ENCODE measurements at places on chromosomes 16 and 17.

- no peak for DNase-seq
Measured at GRCh38 chr17:50918071-50918932, 52.1 kb upstream of the TOB1 start.

DNA sequence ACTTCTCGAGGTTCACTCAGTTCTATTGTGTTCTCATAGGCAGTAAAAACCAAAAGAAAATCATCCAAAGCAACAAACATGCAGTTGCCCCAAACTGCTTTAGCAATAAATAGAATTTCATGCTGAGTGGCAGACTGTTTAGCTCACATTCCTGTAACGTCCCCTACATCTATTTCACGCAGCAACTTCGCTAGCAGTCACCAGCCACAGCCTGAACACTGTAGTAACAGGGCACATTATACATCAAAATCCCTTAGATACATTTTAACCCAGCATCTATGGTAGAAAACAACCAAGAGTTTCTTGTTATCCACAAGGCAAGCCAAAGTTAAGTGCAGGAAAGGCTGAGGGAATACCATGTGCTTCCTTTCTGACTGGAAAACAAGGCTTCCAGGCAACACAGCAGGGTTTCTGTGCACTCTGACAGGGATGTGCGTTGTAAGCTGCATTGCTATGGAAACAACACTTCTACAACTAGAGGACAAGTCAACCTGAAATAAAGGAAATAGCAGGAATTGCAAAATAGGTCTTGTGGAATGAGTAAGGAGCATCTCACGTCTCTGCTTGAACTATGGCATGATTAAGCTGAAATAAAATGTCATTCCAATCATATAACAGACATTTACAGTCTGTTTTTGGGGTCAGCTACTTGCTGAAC lies 55.4 kb downstream of the CFDP1 start:
- DNase-seq, result no peak

- DNase-seq, result no peak
Measured at GRCh38 chr16:50120711-50121110, 32.4 kb upstream of the TENT4B start.

DNA sequence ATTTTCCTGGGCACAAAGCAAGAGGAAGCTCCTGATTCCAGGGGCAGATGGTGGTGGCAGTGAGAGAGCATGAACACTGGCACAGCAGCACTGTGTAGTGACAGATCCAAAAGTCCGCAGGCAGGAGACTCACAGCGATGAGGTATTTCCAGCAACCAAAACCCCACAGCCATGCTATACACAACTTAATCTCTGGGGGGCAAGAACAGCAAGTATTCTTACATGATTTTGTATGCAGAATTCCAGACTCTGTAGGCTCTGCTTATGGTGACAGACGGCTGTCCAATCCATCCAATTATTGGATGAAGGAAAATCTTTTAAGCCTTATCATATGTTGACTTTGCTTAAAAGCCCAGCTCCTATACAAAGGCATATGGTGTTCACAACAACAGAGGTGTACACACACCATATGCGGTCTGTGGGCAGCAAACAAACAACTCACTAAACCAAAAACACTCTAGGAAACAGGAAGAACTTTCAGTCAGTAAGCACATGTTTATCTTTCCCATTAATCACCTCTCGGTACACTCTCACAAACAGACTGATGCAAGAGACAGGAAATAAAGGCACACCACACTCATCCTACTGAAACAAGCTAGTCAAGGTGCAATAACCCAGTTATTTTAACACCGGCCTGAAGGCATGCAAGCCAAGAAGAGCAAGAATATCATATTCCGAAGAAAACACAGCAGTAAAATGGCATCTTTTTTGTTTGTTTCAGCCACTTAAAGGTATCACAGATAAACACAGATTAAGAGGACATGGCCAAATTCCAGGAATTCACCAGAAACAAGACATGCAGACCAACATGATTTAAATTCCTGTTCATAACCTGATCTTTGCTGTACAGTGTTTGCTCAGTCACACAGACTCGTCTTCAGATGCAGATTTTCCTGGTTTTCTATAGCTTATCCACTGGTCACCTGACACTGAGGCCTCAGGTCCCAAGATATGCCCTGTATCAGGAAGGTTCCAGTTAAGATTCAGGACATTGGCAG lies 47.8 kb downstream of the ERN1 start:
- no peak for DNase-seq

GRCh38 chr17:74737299-74738050 lies 419 bp downstream of the RAB37 start:
- DNase-seq, result no peak

DNA sequence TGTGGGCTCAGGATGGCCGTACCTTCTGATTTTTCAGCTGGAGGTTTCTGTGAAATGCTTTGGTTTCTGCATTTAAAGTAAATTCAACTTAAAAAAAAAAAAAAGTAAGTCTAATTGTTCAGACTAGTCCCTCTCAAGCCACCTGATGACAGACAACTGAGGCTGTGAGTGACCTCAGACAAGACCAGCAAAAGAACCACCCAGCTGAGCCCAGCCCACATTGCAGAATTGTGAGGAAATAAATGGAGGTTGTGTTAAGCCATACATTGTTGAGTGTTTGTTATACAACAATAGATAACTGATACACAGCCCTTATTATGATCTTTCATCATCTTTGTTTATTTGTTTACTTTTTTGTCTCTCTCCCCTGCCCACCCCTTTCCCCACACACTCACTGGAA lies 44.7 kb upstream of the CMIP start:
- DNase-seq, result no peak

GRCh38 chr17:13204607-13205237 lies 186.9 kb upstream of the ELAC2 start:
- no peak for DNase-seq

DNA sequence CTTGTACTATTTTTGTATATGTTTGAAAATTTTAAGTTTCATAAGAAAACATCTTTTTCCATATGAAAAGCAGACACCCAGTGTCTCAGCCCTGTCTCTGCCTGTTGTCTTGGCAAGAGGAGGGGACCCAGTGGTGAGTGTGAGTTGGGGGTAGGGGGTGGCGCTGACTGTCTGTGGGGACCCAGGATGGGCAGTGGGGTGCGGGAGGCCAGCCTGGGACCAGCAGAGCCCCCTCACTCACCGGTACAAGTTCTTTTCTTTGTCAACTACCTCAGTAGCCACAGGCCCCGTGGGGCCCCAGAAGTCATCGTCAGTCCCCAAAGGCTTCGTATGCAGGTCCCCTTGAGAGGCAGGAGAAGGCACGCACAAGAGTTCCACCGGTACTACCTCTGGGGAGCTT lies 46.2 kb downstream of the MIS12 start:
- DNase-seq, result no peak

- DNase-seq, result no peak
Measured at GRCh38 chr17:76281573-76282371, 16.6 kb downstream of the UBALD2 start.

DNA sequence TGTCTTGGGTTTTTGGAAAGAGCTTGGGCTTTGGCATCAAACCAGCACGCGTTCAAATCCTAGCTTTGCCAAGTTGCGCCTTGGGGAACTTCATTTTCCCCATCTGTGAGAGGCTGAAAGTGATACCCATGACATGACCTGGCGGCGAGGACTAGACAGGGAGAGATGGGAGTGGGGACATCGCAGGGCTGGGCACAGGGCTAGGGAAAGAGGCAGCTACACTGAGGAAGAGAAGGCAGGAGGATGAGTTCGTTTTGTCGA lies 202.9 kb downstream of the IRF8 start:
- DNase-seq, result no peak

DNA sequence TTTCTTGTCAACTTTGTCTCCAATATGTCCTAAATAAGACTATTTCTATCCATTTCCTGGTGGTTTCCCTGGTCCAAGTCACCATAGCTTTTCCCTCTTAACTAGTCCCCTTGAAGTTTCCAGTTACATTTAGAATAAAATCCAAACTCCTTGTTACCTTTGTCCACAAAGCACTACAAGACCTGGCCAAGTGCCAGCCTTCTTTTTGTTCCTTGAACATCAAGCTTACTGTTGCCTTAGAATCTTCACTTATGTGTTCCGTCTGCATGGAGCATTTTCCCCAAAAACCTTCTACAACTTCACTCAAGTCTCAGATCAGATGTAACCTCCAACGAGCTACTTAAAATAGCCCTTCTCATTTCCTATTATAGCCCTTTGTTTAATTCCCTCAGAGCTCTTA lies 101.4 kb downstream of the ITFG1 start:
- DNase-seq, result no peak

- no peak for DNase-seq
Measured at GRCh38 chr17:5184288-5184687, 7.4 kb downstream of the ZNF594 start.

DNA sequence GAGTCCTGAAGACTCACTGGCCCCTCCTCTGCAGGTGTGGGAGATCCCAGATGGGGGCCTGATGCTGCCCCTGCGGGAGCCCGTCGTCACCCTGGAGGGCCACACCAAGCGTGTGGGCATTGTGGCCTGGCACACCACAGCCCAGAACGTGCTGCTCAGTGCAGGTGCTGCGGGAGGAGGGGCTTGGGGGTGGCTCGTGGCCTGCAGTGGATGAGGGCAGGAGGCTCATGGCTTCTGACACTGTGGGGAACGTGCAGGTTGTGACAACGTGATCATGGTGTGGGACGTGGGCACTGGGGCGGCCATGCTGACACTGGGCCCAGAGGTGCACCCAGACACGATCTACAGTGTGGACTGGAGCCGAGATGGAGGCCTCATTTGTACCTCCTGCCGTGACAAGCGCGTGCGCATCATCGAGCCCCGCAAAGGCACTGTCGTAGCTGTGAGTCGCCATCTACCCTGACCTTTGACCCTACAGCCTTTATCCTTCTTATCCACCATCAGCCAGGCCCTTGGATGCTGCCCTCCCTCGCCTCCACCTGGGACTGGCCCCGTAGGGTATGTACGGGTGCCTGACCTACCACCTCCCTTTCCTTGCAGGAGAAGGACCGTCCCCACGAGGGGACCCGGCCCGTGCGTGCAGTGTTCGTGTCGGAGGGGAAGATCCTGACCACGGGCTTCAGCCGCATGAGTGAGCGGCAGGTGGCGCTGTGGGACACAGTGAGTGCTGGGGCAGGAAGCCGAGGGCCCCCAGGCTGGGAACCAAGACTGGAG lies 3.6 kb downstream of the CORO1A start:
- peak; percentile 74 for DNase-seq

DNA sequence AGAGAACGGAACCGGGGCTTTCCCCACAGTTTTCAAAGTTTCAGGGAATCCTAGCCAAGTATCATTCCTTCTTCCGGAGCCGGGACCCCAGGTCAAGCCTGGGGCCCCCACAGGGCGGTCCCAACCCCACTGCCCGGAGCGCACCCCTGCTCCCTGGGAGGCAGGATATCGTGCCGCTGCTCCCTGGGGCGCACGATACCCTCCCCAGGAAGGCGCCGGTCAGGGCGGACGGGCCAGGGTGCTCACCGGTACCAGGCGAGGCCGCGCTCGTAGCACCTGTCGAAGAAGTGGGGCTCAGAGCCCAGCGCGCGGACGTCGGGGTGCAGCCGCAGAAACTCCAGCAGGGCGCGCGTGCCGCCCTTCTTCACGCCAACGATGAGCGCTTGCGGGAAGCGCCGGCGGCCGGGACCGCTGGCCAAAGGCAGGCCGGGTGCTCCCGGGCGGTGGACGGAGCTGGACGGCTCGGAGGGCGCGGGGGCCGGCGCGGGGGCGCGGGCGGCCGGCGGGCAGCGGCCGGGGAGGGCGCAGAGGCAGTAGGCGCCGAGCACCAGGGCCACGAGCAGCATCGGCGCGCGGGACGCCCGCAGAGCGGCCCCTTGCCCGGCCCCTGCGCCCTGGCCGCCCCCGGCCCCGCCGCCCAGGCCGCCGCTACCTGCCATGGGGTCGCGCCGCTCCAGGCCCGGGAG lies 407 bp downstream of the HS3ST6 start:
- no peak for DNase-seq

DNA sequence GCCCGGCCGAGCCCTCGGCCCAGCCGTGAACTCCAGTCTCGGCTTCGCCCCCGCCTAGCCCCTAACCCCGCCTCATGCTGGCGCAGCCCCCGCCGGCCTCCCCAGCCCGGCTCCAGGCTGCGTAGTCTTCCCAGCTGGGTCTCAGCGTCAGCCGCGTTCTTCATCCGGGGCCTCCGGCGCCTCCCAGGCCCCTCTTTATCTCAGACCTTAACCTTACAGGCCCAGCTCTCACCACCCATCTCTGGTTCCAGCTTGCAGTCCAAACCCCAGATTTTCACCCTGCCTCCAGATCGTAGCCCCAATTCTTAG lies at the start of gene PROCA1:
PROCA1 (minus strand) TSS at position 166 of the 309 bp plus-strand sequence. CDS start 228 bp downstream, outside the sequence.
- no peak for DNase-seq

DNA sequence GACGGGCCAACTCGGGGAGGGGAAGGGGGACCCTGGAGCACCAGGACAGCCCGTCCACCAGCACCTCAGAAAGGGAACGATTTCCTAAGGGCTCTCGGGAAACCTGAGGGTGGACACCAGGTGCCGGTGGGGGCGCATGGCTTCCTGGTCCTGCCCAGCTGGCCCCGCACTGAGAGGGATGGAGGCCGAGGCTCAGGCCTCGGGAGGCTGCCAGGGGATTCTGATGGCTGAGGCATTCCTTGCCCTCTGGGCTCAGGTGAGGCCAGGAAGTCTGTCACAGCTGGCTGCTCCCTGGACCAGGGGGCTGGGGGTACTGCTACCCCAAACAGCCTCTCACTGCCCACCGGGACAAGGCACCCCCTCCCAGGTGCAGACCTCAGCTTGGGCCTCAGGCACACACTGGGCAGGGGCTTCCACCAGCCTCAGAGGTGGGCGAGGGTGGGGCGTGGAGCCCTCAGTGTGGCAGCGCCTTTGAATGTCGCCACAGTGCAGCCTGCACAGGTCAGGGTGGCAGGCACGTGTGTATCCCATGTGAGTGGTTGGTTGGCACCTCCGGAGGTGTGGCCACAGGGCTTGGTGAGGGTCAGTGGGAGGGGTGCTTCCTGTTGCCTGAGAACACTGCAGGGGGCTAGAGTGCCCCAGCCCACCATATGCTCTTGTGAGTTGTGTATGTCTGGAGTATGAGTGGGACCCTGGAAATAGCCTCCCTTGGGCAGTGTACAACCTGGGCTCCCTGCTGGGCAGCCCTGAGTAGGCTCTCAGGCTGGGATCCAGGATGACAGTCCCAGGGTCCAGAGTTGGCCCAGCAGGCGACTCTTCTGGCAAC lies 3.9 kb upstream of the FSCN2 start:
- no peak for DNase-seq

Measured in activated CD8-positive, alpha-beta memory T cell treated with anti-CD3 and anti-CD28 coated beads for 4 hours (primary cell).